Fibroblast of lung (primary cell): ENCODE measurements at places on chromosomes 6 and 20.

GRCh38 chr6:18388271-18388670, 1.1 kb downstream of the RNF144B start:
- H3K4me1 ChIP-seq: peaks cover 8% of the 10 kb centered on the region
- DNase-seq: no peak
- H3K36me3 ChIP-seq: no peaks in the 10 kb centered on the region
- H3K27me3 ChIP-seq: no peaks in the 10 kb centered on the region

DNA sequence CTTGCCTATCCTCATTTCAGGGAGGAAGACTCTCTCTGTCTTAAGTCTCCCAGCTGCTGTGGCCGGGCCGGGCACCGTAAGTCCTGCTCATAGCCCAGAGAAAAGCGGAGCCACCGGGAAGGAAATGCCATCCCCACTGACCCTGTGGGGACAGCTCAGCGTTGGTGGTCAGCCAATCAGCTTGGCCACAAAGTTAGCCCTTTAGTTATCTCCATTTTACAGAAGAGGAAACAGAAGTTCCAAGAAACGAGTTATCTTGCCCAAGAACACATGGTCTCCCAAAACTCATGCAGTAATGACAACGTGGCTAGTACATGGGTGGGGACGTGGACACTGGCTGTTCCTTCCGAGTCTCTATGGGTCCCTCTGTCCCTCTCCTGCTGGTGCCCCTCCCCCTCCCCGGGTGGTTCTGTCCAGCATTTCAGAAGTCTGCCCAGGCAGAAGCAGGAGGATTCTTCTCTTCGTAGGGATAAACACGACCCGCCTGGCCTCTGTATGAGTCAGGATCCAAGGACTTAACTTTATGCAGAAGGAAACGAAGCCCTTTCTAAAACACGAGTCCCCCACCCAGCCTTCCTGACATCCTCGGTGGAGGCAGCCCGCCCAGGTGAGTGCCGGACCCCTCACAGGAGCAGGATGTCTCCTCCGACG, 273.8 kb downstream of the CDH4 start:
- no peaks in the 10 kb centered on the region for H3K27me3 ChIP-seq
- H3K4me1 ChIP-seq: peaks cover 10% of the 10 kb centered on the region
- H3K27ac ChIP-seq: no peak overlapping the region
- no peaks in the 10 kb centered on the region for H3K36me3 ChIP-seq

DNA sequence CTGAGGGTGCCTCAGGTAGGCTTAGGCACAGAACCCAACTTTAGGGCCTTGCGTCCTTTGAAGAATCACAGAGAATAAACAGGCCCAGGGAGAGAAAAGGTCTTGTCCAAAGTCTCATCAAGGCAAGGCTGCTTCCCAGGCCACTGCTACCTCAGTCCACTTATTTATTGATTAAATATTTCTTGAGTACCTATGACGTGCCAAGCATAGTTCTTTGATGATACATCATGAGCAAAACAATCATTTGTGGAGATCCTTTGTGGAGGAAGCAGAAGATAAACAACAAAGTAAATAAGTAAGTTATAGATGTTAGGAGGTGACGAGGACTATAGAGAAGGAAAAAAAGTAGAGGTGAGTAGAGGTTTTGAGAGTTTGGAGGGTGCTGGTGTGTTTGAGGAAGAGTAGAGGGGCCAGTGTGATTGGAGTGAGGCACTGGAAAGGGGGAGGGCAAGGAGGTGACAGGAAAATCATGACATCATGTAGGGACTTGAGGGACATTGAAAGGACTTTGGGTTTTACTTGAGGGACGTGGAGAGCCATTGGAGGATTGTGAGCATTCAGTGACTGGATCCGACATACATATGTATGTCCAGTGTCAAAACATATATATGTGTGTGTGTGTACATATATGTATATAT, 14.1 kb upstream of the CHMP4B start:
- no peaks in the 10 kb centered on the region for H3K27me3 ChIP-seq
- H3K4me1 ChIP-seq: no peaks in the 10 kb centered on the region
- H3K36me3 ChIP-seq: no peaks in the 10 kb centered on the region
- no peak overlapping the region for H3K4me3 ChIP-seq

- H3K36me3 ChIP-seq: no peaks in the 10 kb centered on the region
- H3K4me1 ChIP-seq: no peaks in the 10 kb centered on the region
- no peak overlapping the region for H3K27ac ChIP-seq
- no peak for DNase-seq
- H3K4me3 ChIP-seq: no peak overlapping the region
- H3K27me3 ChIP-seq: no peaks in the 10 kb centered on the region
Observed at GRCh38 chr6:149289966-149290365, 27.5 kb upstream of the TAB2 start.

DNA sequence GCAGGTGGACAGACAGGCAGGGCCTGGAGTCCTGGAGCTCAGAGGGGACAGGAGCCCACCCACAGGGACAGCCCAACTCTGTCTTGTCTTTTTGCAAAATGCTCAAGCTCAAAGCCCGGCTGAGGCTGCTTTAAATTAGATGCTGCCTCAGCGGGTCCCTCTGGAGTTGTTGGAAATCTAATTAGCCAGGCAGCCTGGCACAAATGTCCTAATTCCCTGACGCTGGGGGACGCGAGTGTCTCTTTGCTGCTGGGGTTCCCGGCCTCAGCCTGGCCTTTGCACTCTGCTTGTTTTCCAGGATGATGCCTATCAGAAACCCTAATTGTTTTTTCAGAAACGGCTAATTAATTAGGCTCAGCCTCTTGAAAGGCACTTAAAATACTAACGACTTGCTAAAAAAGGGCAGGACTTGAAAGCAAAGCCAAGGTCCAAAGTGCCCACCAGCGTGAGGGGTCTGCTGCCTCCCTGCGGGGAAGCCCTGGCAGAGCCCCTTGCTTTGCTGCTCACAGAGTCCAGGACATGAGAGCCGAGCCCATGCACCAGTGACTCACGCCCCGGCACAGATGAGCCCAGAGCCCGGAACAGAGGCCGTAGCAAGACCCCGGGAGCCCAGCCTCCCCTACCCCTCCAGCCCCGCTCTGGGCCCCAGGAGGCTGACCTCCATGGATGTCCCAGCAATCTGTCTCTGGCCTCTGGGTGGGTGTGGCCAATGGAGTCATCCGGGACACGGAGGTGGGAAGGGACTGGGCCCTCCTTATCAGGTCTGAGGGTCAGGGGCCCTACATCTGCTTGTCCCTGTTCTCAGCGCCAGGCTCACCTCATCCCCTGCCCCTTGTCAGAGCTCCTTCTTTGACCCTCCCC, 46.0 kb upstream of the BHLHE23 start:
- no peak overlapping the region for H3K27ac ChIP-seq
- no peak overlapping the region for H3K4me3 ChIP-seq
- H3K36me3 ChIP-seq: no peaks in the 10 kb centered on the region
- no peaks in the 10 kb centered on the region for H3K4me1 ChIP-seq

- H3K36me3 ChIP-seq: no peaks in the 10 kb centered on the region
- H3K27ac ChIP-seq: no peak overlapping the region
- H3K27me3 ChIP-seq: peaks cover 2% of the 10 kb centered on the region
- no peak overlapping the region for H3K4me3 ChIP-seq
Observed at GRCh38 chr6:156691018-156691417, 86.2 kb upstream of the ARID1B start.

- no peak overlapping the region for H3K27ac ChIP-seq
- H3K27me3 ChIP-seq: no peaks in the 10 kb centered on the region
- H3K4me3 ChIP-seq: no peak overlapping the region
- no peak for DNase-seq
- no peaks in the 10 kb centered on the region for H3K4me1 ChIP-seq
- H3K36me3 ChIP-seq: no peaks in the 10 kb centered on the region
Observed at GRCh38 chr6:101883505-101883904, 490.0 kb downstream of the GRIK2 start.

DNA sequence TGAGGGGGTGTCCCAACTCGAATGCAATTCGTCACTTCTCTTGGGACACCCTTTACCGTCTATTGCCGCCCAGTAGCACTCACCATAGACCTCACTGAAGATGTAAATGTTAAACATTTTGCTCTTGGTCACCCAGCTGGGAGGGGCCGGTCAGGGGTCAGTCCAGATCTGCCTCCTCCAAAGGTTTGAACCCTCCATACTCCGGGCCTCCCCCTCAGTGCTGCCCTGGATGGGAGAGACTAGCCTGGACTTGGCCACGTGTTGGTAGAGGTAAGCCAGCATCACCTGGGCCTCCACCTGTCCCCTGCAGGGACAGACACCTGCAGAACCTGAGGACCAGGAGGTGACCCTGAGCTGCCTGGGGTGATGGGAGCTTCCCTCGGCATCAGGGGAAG, 5.0 kb upstream of the MYT1 start:
- H3K36me3 ChIP-seq: no peaks in the 10 kb centered on the region
- no peak for DNase-seq
- H3K4me1 ChIP-seq: no peaks in the 10 kb centered on the region

- H3K36me3 ChIP-seq: no peaks in the 10 kb centered on the region
- H3K27ac ChIP-seq: no peak overlapping the region
- no peak for DNase-seq
- no peak overlapping the region for H3K4me3 ChIP-seq
- H3K27me3 ChIP-seq: peaks cover 5% of the 10 kb centered on the region
Observed at GRCh38 chr6:149277621-149278020, 39.9 kb upstream of the TAB2 start.

GRCh38 chr6:149445095-149445466, 39.7 kb downstream of the ZC3H12D start:
- no peak for DNase-seq
- H3K27me3 ChIP-seq: peaks cover 5% of the 10 kb centered on the region
- H3K4me1 ChIP-seq: no peaks in the 10 kb centered on the region
- no peaks in the 10 kb centered on the region for H3K36me3 ChIP-seq
- no peak overlapping the region for H3K27ac ChIP-seq

- H3K27ac ChIP-seq: no peak overlapping the region
- no peaks in the 10 kb centered on the region for H3K27me3 ChIP-seq
- H3K36me3 ChIP-seq: no peaks in the 10 kb centered on the region
- no peak for DNase-seq
- H3K4me3 ChIP-seq: no peak overlapping the region
Observed at GRCh38 chr20:9977629-9978028, 57.2 kb upstream of the ANKEF1 start.

DNA sequence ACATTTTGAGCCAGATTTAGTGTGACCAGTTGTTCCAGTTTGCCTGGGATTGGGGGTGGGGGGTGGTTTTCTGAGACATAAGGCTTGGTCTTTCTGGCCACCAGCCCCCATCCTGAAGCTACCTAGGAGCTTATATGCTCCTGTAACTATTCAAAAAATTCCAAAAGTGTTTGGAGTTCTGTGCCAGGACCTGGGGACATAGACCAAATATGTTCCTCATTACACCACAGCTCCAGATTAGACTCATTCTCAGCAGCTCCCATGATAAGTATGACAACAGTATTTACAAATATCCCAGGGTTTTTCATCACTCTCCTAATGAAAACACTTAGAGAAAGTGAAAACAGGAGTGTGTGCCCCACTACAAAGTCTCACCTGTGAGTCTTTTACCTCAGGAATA, 37.8 kb upstream of the RNF144B start:
- no peaks in the 10 kb centered on the region for H3K27me3 ChIP-seq
- H3K36me3 ChIP-seq: no peaks in the 10 kb centered on the region
- H3K4me1 ChIP-seq: no peaks in the 10 kb centered on the region
- H3K27ac ChIP-seq: no peak overlapping the region
- H3K4me3 ChIP-seq: no peak overlapping the region

GRCh38 chr6:700490-700889, 7.6 kb upstream of the EXOC2 start:
- no peaks in the 10 kb centered on the region for H3K4me1 ChIP-seq
- no peaks in the 10 kb centered on the region for H3K27me3 ChIP-seq
- no peaks in the 10 kb centered on the region for H3K36me3 ChIP-seq
- DNase-seq: no peak

- no peak overlapping the region for H3K27ac ChIP-seq
- H3K4me1 ChIP-seq: no peaks in the 10 kb centered on the region
- no peak overlapping the region for H3K4me3 ChIP-seq
- DNase-seq: no peak
Observed at GRCh38 chr6:125519367-125519766, 217.6 kb upstream of the HDDC2 start.

DNA sequence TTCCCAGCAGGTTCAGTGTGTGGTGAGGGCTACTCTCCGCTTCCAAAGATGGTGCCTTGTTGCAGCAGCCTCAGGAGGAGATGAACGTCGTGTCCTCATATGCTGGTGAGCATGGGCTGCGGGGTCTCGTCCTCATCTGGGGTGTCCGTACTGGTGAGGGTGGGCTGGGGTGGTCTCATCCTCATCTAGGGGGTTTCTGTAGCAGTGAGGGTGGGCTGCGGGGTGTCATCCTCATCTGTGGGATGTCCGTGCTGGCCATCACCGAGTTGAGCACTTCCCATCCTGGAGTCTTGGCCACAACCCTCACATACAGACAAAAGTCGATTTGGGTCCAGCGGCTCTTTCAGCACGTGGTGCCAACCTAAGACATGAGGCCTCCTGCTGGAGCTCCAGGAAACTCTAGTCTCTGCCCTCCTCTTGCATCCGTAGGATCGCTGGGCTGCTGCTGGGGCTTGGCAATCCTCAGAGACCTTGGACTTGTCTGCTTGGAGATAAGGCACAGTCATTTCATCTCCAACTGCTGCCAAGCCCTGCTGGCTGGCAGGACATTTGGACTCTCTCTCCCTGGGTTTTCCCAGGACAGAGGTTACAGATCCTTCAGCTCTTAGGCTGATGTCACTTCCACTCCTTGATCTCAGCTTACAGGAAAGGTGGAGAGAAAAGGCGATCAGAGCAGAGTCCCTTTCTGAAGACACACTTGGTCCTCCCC, 160.4 kb downstream of the PACRG start:
- H3K27me3 ChIP-seq: no peaks in the 10 kb centered on the region
- no peak overlapping the region for H3K27ac ChIP-seq
- H3K4me1 ChIP-seq: no peaks in the 10 kb centered on the region
- H3K36me3 ChIP-seq: no peaks in the 10 kb centered on the region
- DNase-seq: no peak
- no peak overlapping the region for H3K4me3 ChIP-seq

DNA sequence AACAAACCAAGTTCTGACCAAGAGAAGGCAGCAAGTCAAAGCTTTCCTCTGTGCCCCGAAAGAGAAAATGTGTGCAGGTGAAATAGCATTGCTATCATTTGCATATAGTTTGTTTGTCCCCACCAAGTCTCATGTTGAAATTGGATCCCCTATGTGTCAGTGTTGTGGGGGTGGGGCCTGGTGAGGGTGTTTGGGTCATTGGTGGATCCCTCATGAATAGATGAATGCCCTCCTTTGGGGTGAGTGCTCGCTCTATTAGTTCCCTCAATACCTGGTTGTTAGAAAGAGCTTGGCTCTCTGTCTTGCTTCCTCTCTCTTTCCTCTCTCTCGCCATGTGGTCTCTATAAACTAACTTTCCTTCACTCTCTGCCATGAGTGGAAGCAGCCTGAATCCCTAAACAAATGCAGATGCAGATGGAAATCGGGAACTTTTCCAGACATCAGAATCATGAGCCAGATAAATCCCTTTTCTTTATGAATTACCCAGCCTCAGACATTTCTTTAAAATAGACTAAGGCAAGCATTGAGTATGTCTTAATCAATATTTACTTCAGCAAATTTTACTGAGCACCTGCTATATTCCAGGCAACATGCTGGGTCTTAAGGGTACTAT, 43.8 kb upstream of the SYNDIG1 start:
- DNase-seq: no peak
- H3K27ac ChIP-seq: no peak overlapping the region
